Forelimb muscle (tissue), 1 donor: ENCODE measurements at places on chromosomes 3 and 15. TPM values are rescaled to one million over a fixed set of nuclear protein-coding genes. Genes with fewer than 3 reads are reported as not detected.

- no peak for DNase-seq
Observed at GRCh38 chr3:123632161-123632655, 47.4 kb upstream of the HACD2 start.

GRCh38 chr15:74821091-74821789, 5.2 kb upstream of the CPLX3 start:
- no peak for DNase-seq

- no peak for DNase-seq
Observed at GRCh38 chr3:152480282-152480953, 211.7 kb downstream of the MBNL1 start.

DNA sequence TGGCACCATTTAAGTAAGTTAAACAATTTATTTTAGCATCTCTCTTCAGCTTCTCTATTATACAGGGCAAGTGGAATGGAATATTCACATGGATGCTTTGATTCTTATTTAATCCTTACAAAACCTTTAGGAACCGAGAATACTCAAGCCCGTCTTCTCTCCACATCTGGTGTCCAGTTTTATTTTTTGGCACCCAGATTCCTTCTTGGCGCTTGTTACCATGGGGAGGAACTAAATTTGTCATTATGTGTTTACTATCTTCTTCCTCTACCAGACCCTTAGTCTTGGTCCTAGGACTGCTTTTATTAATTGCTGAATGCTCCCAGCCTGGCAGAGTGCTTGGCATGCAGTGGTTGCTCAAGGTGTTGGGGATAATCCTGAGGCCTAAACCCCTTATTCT, 138.8 kb downstream of the CACNA2D3 start:
- DNase-seq = peak; percentile 49

DNA sequence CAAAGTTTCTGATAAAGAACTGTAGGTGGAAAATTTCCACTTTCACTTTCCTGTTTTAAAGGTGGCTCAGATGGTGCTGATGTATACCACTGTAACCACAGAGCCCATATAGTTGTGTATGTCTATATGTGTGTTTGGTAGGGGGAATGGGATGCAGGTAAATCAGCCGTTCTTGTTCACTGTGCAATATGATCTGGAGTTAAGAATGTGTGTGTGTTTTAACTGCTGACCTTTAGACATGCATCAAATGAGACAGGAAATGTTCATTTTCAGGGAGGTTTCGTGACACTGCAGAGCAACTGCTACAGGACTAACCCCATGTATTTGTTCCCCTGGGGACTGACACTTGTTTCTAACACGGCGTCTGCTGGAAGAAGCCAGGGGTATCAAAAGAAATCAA, 180.5 kb downstream of the TAFA4 start:
- DNase-seq = no peak

- no peak for DNase-seq
Observed at GRCh38 chr3:72665701-72666446, 182.4 kb downstream of the SHQ1 start.

DNA sequence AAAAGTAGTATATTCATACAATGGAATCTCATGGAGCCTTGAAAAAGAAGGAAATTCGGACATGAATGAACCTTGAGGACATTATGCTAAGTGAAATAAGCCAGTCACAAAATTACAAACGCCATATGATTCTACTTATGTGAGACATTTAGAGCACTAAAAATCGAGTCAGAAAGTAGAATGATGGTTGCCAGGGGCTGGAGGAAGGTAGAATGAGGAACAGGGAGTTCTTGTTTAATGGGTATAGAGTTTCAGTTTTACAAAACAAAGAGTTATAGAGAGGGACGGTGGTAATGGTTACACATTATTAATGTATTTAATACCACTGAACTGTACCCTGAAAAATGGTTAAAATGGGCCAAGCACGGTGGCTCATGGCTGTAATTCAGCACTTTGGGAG, 19.5 kb downstream of the UBXN7 start:
- no peak for DNase-seq

GRCh38 chr15:98657721-98658120, 9.4 kb downstream of the IGF1R start:
- DNase-seq = no peak

- DNase-seq = no peak
Observed at GRCh38 chr3:127588806-127589577, 1.5 kb downstream of the TPRA1 start.

The C3orf80 gene
- polyA plus RNA-seq = 0.16 TPM

GRCh38 chr3:7565574-7565973, 704.7 kb downstream of the GRM7 start:
- DNase-seq = no peak

DNA sequence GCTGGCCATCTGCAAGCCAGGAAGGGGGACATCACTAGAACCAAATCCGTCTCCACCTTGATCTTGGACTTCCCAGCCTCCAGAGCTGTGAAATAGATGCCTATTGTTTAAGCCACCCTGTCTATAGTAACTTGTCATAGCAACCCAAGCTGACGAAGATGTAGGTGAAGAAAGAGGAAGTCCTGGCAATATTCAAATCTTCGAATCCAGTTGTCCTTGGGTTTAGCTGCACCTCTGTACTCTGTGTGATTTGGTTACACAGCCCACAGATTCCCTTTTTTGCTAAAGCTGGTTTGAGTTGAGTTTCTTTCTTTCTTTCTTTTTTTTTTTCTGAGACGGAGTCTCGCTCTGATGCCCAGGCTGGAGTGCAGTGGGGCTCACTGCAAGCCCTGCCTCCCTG, 68.0 kb upstream of the XCR1 start:
- DNase-seq = no peak

GRCh38 chr3:124209426-124209825, 217.5 kb upstream of the ROPN1 start:
- no peak for DNase-seq

The C3orf33 gene
- 3.1 TPM for polyA plus RNA-seq

DNA sequence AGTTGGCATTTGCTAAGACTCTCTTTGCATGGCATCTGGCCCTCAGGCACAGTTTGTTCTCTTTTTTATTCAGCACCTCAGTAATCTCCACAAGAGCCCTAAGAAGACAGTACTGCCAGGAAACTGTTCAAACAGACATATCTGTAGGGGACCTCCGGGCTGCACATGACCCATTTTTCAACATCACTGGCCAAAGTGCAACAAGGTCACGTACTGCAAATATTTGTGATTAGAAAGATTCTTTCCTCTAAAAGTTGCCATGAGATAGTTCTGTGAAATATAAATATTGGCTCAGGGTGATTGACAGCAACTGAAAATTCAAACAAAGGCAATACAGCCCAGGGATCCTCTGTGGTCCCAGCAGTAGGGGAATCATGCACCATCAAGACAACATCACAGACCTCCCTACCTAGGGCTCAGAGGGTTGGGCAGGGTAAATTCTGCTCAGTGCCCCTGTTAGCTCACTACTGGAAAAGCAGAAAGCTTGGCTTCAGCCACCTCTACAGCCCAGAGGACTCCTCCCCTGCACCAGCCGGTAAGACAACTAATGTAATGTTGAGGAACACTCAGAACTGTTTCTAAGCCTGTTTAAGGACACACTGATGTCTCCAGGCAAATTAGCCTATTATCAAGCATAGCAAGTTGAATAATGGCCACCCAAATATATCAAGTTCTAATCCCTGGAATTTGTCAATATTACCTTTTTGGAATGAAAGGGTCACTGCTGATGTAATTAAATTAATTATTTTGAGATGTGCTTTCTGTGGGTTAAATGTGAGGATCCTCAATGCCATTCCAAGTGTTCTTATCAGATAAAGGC, 117.4 kb upstream of the LPP start:
- no peak for DNase-seq

The ATP13A5 gene
- 0.63 TPM for polyA plus RNA-seq

GRCh38 chr3:43012174-43012573, 33.1 kb downstream of the GASK1A start:
- DNase-seq = no peak
